Occipital lobe (tissue), 3 donors: ENCODE measurements at places on chromosomes 16 and 17. TPM values are rescaled to one million over a fixed set of nuclear protein-coding genes. Genes with fewer than 3 reads are reported as not detected.

SPAG5 gene
- 4.7 TPM for total RNA-seq

DNA sequence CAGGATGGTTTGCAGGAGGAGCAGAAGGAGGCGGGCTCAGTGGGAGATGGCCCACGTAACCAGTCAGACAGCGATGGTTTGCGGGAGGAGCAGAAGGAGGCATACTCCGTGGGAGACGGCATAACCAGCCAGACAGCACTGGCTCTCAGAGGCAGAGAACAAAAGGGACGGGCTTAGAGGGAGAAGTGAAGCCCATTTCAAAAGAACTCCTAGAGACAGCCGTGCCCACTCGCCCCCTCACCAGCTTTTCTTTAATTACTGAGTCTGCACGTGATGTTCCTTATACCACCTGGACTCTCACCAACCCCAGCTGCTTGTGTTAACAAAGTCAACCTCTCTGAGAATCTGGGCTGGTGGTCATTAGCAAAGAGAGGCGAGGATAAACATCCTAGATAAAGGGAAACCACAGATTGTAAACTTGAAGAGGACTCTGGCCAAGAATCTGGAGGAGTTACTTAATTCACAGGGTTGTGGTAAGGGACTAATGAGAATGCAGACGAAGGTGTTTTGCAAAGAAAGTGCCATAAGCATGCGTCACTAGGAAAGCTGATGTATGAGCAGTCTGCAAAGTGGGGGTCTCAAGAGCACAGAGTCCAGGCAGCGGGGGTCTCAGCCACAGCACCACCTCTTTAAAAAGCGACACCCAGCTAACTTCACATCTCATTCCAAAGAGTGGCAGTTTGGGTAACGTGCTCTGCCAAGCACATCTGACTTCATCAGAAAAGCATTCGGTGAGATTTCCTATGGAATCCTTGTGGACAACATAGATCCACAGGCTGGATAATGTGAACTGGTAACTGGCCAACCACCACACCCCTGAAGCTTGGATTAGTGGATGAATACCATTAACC is 51.7 kb downstream of the NXN start:
- no peak for DNase-seq

GJC1 gene
- 81.3 TPM for total RNA-seq

DNA sequence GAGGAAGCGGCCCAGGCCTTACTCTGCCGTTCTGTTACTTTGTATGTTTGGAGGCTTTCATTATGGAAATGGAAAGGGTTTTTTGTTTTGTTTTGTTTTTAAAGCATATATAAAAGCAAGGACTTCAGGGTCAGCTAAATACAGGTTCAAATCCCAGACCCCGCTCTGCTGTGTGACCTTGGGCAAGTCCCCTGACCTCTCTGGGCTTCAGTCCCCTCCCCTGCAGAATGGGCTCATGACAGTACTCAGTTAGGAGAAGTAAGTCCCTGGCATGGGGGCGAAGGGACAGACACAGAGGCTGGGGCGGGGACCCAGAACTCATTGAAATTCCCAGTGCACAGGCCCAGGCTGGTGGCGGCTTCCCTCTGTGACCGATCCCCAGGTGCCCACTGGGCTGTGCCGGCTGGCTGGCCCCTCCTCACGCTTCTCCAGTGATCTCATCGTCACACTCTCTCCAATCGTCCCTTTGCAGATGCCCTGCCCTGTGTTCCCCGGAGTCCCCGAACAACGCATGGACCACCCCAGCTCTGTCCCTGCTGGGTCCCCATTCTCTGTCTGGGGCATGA is 979 bp upstream of the CIBAR2 start:
- no peak for DNase-seq

GRCh38 chr17:6454495-6455320 is 10.5 kb downstream of the PIMREG start:
- DNase-seq: no peak

FAM20A gene
- 2.8 TPM for total RNA-seq

RNU2-1 gene
- total RNA-seq: not detected

- no peak for DNase-seq
Measured at GRCh38 chr16:28093385-28093725, 29.8 kb upstream of the GSG1L start.

- DNase-seq: no peak
Measured at GRCh38 chr16:72725643-72726042, 322.3 kb downstream of the ZFHX3 start.

GRCh38 chr16:52546291-52547003 is 496 bp downstream of the TOX3 start:
- no peak for DNase-seq

GRCh38 chr17:50133769-50134099 is 3.8 kb upstream of the SAMD14 start:
- DNase-seq: no peak

DNA sequence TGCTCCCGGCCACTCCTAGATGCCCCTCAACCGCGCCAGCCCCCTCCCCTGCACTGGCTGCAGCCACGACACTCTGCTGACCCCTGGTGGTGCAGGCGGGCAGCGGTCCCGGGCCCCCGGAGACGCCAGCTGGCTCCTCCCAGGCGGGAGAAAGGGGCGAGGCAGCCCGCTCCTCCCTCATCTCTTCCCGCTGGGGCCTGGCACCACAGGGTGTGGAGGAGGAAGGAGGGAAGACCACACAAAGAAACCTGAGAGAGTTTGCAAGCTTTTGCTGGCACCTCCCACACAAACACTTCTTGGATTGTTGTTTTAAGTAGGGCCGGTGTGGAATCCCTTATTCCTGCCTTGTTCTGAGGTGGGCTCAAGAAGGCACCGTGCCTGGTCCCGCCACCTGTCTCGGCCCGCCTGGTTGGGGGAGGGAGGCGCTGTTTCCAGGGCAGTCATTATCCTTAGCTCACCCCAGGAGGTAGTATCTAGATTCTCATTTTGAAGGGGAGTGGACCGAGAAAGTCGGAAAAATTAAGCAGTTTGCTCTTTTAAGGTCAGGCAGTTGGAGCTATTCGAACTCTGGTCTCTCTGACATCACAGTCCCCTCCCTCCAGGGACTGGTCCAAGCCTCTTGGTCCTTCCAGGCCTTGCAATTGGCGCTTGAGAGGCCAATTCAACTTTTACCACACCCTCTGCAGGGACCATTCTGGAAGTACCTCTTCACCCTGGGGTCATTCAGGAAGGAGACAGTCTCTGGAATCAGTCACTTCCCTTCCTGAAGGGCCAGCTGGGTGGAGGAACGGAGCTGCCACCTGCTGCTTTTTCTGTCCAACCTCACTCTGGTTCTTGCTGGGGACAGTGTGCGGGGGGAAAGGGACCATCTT is 959 bp upstream of the ANKRD13B start:
- DNase-seq: peak; percentile 82

CCL17 gene
- total RNA-seq: not detected

DNA sequence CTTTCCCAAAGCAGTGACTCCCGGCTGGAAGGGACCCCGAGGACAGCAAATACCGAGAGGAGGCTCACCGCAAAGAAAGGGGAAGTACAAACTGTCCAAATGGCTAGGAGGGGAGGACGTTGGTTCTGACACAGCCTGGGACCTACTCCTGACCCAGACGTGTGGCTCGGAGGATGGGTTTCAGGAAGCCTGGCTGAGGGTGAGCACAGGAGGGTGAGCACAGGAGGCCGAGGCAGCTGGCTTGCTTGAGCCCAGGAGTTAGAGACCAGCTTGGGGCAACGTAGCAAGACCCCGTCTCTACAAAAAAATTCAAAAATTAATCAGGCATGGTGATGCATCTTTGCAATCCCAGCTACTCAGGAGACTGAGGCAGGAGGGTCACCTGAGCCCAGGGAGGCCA is 83.2 kb downstream of the C16orf78 start:
- DNase-seq: no peak

ARRB2 gene
- 10.5 TPM for total RNA-seq

GRCh38 chr17:80794281-80795089 is 197.2 kb upstream of the CHMP6 start:
- DNase-seq: no peak

GRCh38 chr17:80861418-80861815 is 130.2 kb upstream of the CHMP6 start:
- DNase-seq: no peak

C16orf96 gene
- not detected for total RNA-seq

DNA sequence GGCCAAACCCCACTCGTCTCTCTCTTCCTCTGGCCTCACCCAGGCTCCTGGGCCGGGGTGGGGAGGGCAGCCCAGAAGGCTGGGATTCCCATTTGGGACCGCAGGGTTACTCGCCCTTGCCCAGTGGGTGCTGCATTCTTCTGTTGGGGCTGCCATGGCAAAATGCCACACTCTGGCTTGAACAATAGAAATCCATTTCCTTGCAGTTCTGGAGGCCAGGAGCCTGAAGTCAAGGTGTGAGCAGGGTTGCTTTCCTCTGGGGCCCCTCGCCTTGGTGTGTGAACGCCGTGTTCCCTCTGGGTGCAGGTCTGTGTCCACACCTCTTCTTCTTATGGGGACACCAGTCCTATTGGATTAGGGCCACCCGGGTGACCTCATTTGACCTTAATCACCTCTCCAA is 105.8 kb upstream of the GSE1 start:
- DNase-seq: no peak

GRCh38 chr17:67769231-67769630 is 51.5 kb downstream of the NOL11 start:
- DNase-seq: no peak

DNA sequence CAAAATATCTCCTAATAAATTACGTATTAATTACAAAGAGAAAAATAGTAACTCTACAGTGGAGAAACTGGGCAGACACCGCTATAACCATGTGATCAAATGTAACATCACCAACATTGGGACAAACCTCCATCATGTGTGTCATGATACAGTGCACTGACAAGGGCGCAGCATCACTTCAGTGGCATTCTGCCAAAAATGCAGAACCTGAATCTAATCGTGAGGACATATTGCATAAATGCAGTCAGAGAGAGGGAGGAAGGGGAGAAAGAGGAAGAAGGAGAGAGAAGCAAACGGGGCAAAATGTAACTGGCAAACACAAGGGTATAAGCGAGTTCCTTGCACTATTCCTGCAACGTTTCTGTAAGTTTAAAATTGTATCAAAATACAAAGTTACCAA is 74.2 kb upstream of the MARCHF10 start:
- DNase-seq: no peak

DNAH17 gene
- total RNA-seq: under 0.01 TPM

- no peak for DNase-seq
Measured at GRCh38 chr16:68744744-68745280, 7.7 kb downstream of the CDH1 start.

TMEM114 gene
- not detected for total RNA-seq

DNA sequence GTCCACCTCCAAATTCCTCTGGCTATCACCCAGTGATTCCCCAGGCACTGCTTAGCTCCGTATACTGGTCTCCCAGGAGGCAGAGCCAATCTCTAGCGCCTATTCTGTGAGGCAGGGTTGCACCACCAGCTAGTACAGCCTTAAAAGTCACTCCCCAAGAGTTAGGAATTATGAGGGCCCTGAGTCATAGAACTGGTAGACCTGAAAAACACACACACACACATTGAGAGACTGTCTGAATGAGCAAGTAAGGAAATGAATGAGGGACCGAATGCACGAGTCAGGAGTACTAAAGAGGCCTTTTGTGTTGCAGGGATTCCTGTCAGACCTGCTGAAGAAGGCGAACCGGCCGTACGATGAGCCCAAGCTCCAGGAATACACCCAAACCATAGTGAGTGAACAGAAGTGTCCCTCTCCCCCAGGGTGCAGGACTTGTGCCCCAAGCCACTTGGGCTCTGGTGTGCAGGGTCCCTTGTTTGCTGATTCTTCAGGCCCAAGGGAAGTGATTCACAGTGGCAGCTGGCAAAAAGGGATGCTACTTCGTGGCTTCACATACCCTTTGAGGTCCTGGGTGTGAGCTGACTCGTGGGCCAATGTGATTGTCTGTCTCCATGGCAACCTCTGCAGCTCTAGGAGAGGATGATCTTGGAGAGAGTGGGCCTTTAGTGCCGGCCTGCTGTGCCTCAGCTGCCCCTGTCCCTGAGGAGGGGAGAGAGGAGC is 24.7 kb downstream of the CALB2 start:
- no peak for DNase-seq

GRCh38 chr16:20364051-20364450 is 11.5 kb upstream of the UMOD start:
- DNase-seq: no peak

DNA sequence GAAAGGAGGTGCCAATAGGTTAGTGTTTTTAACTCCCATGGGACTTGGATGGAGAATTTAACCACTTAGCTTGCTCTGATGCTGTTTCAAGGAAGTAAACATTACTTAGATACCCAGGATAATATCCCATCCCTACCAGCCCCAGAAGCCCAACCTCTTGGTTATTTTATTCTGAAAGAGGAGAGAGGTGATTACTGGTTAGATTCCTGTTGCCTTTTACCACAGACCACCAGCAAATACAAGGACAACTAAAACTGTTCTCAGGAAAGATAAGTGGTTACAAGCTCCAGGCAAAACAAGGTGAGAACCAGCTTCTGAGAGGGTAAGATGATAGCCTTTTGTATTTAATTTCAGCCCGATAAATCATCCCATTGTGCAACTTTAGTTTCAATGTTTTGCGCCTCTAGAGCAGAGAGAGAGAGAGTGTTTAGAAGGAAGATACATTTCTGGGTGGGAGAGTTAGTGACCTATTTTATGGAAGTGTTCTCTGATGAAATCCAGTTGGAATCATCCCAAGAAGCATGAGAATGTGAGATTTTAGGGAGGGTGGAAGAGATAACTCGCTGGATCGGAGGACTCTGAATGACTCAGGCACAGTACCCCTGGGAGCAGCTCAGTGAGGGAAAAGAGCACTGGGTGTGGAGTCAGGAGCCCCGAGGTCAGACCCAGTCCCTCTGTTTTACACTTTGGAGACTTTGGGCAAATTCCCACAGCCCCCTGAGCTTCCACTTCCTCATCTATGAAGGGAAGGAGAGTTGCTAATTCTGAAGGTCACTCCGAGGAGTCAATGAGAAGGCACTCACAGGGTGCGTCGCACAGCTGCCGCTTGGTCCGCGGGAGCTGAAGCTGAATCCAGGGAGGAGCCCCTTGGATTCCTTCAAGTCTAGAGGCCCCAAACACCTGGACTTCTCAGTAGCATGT is 12.1 kb downstream of the GLP2R start:
- no peak for DNase-seq

- no peak for DNase-seq
Measured at GRCh38 chr16:12205378-12206097, 229.0 kb downstream of the SNX29 start.

TMEM238L gene
- total RNA-seq: not detected

ABCC12 gene
- 1.2 TPM for total RNA-seq

MFAP4 gene
- 0.47 TPM for total RNA-seq

DNA sequence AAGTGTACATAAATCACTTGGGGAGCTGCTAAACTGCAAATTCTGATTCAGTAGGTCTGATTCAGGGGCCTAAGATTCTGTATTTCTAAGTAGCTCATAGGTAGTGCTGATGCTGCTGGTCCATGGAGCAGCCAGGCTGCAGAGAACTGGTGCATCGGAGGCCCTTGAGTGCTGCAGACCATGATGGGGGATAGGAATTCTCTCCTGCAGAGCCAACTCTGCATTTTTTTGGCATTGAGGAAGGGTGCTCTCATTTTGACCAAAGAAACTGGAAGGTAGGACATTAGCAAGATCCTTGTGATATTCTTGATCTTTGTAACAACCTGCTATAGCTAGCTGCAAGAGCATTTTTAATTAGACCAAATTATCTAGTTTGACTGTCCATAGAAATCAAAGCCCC is 4.7 kb downstream of the HOXB2 start:
- no peak for DNase-seq

GRCh38 chr17:74452033-74452840 is 14.2 kb upstream of the CD300A start:
- DNase-seq: no peak
